ENCODE measurements at places on chromosomes 12 and 14.

DNA sequence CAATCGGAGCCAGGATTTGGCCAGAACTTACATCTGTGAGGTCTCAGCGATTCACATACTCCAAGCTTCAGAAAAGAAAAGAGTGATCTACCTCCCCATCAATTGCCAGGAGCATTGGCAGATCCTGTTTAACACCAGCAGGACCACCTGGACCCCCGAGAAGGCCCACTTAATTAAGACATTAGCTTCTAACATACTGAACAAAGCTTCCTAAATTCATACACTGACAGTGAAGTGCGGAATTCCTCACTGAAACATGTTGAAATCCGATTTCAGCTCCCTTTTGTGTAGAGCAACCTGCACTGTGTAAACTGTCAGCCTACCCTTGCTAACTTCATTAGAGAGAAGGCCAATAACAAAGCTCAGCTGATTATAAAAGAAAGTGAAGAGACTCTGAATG is 274.0 kb downstream of the NOVA1 start:
- no peak for DNase-seq

GRCh38 chr14:71942904-71943694 is 10.9 kb downstream of the RGS6 start:
- DNase-seq: no peak

DNA sequence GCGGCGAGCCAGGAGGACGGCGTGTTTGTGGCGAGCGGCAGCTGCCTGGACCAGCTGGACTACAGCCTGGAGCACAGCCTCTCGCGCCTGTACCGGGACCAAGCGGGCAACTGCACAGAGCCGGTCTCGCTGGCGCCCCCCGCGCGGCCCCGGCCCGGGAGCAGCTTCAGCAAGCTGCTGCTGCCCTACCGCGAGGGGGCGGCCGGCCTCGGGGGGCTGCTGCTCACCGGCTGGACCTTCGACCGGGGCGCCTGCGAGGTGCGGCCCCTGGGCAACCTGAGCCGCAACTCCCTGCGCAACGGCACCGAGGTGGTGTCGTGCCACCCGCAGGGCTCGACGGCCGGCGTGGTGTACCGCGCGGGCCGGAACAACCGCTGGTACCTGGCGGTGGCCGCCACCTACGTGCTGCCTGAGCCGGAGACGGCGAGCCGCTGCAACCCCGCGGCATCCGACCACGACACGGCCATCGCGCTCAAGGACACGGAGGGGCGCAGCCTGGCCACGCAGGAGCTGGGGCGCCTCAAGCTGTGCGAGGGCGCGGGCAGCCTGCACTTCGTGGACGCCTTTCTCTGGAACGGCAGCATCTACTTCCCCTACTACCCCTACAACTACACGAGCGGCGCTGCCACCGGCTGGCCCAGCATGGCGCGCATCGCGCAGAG is 873 bp downstream of the PLXNC1 start:
- DNase-seq: peak; percentile 7

DNA sequence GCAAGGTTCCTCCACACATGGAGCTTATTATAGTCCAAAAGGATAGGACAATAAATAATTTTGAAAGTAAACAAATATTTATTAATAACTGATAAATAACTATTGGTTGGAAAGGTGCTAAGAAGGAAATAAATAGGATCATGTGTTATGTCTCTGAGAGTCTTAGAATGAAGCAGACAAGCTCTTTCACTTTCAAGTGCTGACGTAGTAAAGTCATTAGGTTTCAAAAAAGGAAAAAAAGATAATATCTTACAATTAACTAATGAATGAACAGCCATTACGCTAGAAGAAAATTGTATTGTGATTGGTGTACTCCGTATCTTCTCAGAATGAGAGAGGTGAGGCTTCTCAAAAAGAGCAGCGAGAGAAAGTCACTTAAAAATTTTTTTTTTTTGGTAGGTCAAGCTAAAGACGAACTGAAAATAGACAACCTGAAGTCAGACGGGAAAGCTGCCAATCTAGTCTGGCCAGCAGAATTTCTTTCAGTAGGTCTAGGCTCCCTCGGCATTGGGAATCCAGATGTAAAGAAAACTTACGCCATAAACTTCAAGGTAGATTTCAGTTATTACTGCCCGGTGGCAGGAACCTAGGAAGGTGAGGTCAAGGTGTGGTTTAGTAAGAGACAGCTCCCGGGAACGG is 583 bp upstream of the LEMD3 start:
- DNase-seq: no peak

DNA sequence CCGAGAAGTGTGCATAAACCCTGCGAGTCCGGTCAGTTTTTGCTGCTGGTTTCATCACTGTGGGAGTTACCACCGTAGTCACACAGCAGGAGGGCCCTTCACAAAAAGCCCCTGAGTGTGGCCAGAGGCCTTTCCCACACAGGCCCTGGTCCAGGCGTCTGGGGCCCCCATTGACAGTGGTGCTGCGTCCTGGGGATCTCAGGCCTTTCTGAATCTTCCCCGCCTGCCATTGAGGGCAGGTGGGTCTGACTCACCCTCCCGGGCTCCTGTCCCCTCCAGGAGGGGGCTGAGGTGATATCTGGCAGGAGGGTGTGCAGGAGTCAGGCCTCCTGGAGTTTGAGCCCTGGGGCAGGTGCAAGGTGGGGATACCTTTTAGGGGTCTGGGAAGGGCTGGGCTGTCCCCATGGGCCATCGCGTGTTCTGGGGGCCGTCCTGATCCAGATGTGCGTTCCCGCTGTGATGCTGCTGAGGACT is 358.5 kb downstream of the TMEM121 start:
- DNase-seq: no peak

GRCh38 chr12:20716037-20716436 is 20.9 kb downstream of the SLCO1C1 start:
- DNase-seq: no peak

- peak; percentile 35 for DNase-seq
Observed at GRCh38 chr12:46777587-46777986, 48.2 kb downstream of the SLC38A4 start.

Measured in epithelial cell of esophagus (primary cell).